ENCODE measurements at places on chromosomes 3 and 15.
A peak's percentile ranks its signal among the peaks of the same experiment; 100 is the strongest.

- DNase-seq = peak; percentile 71
Observed at GRCh38 chr3:49165771-49166751, at the start of gene CCDC71. TSS of gene CCDC71 (minus strand) at chr3:49166331. CDS start at chr3:49164208, 2,123 bp downstream.

GRCh38 chr15:89958107-89958805 is 42.9 kb upstream of the ZNF710 start:
- peak; percentile 86 for DNase-seq

GRCh38 chr3:43104660-43105595 is 951 bp downstream of the POMGNT2 start:
- DNase-seq = peak; percentile 25

DNA sequence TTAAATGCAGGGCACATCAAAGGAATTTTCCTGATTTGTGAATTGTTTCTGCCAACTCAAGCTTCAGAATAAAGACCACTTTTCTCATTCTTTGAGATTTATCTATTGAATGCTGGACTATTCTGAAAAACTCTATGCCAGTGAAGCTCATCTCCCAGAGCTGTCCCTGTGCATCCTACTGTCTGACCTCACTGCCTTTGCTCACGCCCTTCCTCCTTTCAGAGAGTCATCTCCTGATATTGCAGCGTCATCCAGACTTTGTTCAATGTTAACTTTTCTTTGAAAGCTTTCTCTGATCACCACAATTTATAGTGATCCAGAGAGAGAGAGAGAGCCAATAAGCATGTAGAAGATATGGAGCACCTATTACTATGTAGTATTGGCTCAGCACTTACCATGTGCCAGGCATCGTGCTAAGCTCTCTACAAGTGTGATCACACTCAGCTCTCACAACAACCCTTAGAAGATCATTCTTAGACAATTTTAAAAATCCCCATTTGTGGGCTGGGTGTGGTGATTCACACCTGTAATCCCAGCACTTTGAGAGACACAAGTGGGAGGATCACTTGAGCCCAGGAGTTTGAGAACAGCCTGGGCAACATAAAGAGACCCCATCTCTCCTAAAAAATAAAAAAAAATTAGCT is 30.2 kb upstream of the TLE3 start:
- no peak for DNase-seq

- no peak for DNase-seq
Observed at GRCh38 chr3:143084856-143085731, 34.5 kb upstream of the CHST2 start.

GRCh38 chr15:71152542-71152941 is 37.3 kb downstream of the THSD4 start:
- DNase-seq = no peak

GRCh38 chr3:43865887-43866528 is 175.3 kb downstream of the ABHD5 start:
- no peak for DNase-seq

DNA sequence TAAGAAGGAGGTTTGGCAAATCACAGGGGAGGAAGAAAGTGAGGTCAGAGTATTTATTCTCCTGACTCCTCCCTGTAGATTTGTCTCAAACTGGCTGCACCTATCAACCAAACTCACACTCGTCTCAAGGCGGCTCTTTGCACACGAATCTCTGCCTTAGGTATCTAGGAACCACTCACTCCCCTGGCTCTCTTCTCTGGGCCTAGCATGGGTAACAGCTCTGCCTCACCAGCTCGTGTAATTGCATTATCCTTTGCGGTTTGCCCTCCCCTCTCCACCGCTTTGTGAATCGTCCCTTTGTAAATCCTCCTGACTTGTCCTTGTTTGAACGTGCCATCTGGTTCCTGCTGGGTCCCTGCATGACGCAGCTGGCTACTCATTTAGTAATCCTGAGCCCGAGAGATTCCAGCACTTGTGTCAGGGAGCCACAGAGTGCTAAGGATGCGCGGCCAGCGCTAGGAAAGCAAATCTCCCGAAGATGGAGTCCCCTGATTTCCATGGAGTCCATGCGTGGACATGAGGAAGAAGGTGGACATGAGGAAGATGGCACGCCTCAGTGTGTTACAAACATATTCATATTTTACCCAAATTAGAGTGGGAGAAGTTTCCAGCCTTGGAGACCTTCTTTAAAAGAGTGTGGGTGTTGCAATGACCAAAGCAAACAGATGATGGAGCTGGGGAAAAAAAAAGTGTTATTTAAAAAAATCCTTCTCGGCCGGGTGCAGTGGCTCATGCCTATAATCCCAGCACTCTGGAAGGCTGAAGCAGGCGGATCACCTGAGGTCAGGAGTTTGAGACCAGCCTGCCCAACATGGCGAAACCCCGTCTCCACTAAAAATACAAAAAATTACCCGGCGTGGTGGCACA is 26.7 kb downstream of the NRROS start:
- DNase-seq = no peak

DNA sequence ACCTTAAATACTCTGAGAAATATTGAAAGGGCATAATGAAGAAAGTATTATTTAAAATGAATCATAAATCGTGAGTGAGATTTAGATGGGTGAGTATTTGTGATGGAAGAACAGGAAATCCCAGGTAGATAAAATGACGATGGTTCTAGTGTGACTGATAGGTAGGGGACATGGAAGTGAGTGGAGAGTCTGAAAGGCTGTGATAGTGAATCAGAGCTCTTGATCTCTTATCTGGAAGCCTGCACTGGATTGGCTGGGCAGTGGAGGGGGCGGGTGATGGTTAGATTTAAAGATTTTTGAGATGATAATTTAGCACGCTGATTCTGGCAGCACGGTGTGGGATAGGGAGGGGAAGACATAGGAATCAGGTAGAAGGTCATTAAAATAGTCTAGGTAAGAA is 20.1 kb downstream of the HGD start:
- no peak for DNase-seq

GRCh38 chr3:69738315-69738714 is 949 bp upstream of the MITF start:
- DNase-seq = no peak

- DNase-seq = no peak
Observed at GRCh38 chr3:14824646-14825045, 5.9 kb downstream of the FGD5 start.

GRCh38 chr3:107629566-107629965 is 106.8 kb downstream of the BBX start:
- DNase-seq = no peak

- no peak for DNase-seq
Observed at GRCh38 chr3:155326901-155327300, 33.4 kb upstream of the STRIT1 start.

- no peak for DNase-seq
Observed at GRCh38 chr3:57017459-57017845, 43.0 kb upstream of the SPATA12 start.

DNA sequence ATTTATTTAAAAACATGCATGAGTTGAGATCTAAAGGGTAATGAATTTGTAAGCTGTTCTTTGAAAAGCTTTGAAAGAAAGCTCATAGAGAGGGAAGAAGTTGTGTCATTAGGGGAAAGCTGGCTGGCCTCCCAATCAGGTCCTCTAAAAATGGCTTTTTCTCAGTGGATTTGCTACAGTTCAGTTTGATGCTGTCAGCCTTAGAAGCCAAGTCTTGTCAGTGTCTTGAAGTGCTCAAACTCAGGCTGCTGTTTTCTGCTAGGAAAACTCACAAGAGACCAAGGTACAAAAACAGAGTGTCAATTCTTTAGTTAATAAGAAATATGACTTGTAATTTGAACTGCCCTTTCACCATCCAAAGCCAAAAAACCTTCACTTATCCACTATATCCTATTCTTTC is 243.8 kb downstream of the OTOL1 start:
- DNase-seq = no peak

- no peak for DNase-seq
Observed at GRCh38 chr3:106063909-106064308, 195.1 kb upstream of the CBLB start.

- no peak for DNase-seq
Observed at GRCh38 chr15:67101911-67102598, 36.7 kb downstream of the SMAD3 start.

- DNase-seq = no peak
Observed at GRCh38 chr15:55586808-55587207, 1.3 kb downstream of the PYGO1 start.

DNA sequence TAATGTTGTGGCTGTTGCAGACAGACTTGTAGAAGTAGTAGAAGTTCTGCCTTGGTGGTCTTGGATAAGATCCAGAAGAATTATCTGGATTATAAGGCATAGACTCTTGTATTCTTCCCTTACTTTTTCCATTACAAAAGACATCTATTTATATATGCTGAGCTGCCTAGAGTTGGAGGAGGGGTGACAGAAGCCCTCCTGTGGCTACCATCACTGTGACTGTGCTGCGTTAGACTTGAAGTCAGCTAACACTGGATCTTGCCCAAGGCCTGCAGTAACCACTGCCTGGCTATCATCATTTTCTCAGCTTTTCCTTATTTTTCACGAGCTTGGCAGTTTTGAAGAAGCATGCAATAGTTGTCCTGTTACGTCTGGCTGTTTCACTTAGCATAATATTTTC is 684.8 kb upstream of the BCHE start:
- DNase-seq = no peak

GRCh38 chr15:83300826-83301225 is 16.4 kb upstream of the BNC1 start:
- DNase-seq = no peak

- no peak for DNase-seq
Observed at GRCh38 chr15:32866454-32867312, 148.9 kb downstream of the GREM1 start.

GRCh38 chr3:57896691-57897090 is 111.5 kb upstream of the FLNB start:
- DNase-seq = no peak

GRCh38 chr3:187197335-187197649 is at the start of gene RTP1:
TSS of gene RTP1 (plus strand) at chr3:187197486. CDS start at chr3:187197516, 30 bp downstream.
- no peak for DNase-seq

- DNase-seq = no peak
Observed at GRCh38 chr3:172289583-172289982, 158.7 kb downstream of the GHSR start.

GRCh38 chr3:151283387-151283786 is 5.0 kb upstream of the P2RY14 start:
- DNase-seq = no peak

DNA sequence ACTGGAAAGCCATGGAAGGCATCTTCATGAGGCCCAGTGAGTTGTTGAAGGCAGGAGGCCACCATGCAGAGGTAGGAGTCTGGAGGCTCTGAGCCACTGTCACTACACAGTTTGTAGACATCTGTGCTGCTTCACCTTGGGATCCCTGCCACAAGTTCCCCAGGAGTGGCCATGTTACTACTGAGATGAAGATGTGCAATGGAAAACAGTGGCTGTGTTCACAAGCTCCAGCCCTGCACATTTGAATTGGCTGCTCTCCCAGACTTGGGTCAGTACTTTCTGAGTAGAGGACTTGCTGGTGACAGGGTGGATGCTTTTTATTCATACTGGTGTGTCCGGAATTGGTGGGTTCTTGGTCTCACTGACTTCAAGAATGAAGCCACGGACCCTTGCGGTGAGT is 86.9 kb upstream of the C15orf39 start:
- DNase-seq = no peak

DNA sequence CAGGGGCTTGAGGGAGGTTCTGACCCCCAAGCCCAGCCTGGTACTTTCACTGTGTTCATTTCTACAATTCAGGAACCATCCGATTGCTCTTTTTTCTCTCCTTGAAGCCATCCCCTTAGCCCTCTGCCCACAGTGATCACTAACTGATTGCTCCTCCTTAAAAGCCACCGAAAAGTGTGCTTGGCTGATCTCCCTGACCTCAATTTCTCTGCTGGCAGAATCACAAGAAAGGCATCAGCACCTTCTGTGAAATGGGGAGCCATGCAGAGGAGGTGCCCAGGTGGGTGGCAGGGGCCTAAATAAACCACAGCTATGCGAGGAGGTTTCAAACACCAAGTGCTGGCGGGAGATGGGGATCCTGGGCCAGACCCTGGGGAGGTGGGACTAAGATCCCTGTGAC is 56.2 kb downstream of the SRGAP3 start:
- DNase-seq = no peak

GRCh38 chr3:128006061-128007032 is 45.9 kb upstream of the SEC61A1 start:
- no peak for DNase-seq

GRCh38 chr3:182902236-182902635 is 78.1 kb downstream of the DCUN1D1 start:
- no peak for DNase-seq

DNA sequence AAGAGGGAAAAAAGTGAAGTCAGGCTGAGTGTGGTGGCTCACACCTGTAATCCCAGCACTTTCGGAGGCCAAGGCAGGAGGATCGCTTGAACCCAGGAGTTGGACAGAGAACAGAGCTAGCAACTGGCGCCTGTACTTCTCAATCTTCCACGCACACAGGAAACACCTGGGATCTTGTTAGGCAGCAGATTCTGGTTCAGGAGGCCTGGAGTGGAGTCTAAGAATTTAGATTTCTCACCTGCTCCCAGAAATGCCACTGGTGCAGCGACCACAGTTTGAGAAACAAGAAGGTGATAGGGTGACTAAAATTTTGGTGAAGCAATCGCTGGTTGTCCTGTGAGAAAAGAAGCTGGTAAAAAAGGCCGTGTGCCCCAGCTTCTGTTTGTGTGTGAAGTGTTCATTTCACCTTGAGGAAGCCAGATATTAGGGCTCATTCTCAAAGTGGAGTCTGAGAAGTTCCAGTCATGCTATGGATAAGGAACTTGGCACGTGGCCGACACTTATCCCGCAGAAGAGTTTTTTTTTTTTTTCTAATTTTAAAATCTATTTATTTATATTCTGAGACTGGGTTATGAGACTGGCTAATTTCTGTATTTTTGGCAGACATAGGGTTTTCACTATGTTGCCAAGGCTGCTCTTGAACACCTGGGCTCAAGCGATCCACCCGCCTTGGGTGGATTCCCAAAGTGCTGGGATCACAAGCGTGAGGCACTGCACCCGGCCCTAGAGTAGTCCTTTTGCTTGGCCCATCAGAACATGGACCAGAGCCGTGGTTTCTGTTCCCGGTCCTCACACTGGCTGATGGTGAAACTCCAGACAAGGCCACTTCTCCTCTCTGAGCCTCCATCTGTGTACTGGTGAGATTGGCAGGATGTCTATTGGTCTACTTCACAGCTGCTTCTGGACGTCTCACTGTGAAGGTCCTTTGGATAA is 324.6 kb upstream of the PROK2 start:
- DNase-seq = no peak

GRCh38 chr3:71300951-71301393 is 282.6 kb downstream of the FOXP1 start:
- DNase-seq = no peak

DNA sequence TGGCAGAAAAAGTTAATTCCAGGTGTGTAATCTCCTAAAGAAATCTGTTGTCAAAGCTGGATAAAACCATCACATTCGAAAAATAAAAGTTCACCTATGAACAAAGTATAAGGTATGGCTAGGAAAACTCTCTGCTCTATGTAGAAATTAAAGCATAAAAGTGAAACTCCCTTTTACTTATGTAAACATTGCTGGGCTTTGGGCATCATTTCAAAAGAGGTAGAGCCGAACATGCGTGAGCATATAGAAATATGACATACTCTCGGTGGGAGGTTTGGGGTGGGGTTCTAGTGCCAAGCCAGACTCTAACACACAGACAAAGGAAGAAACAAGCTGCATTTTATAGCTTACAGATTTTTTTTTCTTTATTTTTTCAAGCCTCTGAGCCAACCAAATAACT is 306.8 kb upstream of the ATP11B start:
- DNase-seq = no peak

- DNase-seq = no peak
Observed at GRCh38 chr3:175737646-175738572, 878.8 kb downstream of the NAALADL2 start.

GRCh38 chr3:116005404-116005803 is 382.1 kb downstream of the GAP43 start:
- DNase-seq = no peak

GRCh38 chr3:64888840-64889392 is 201.1 kb upstream of the ADAMTS9 start:
- no peak for DNase-seq

GRCh38 chr3:121998030-121998580 is 23.9 kb downstream of the ILDR1 start:
- DNase-seq = no peak

All from pancreas (tissue), 10 donors.